ENCODE measurements at places on chromosomes 3 and 15.
A peak's percentile ranks its signal among the peaks of the same experiment; 100 is the strongest.

GRCh38 chr3:106965307-106965706 is 411.9 kb upstream of the CCDC54 start:
- DNase-seq = no peak

DNA sequence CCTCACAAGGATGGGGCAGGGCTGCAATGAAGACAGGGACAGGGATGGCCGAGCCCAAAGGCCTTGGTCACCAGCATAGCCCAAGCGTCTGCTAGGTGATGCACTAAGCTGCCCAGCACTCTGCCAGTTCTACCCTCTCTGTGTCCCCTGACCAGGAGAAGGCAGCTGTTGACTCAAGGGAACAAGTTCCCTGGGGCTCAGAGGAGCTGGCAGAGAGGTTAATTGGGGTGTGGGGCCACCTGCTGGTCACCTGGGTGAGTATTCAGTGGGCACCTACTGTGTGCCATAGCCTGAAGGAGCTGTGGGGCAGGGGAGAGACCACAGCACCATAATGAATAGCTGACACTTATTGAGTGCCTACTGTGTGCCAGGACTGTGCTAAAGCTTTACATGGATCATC is 22.0 kb upstream of the DOCK3 start:
- peak; percentile 40 for DNase-seq

DNA sequence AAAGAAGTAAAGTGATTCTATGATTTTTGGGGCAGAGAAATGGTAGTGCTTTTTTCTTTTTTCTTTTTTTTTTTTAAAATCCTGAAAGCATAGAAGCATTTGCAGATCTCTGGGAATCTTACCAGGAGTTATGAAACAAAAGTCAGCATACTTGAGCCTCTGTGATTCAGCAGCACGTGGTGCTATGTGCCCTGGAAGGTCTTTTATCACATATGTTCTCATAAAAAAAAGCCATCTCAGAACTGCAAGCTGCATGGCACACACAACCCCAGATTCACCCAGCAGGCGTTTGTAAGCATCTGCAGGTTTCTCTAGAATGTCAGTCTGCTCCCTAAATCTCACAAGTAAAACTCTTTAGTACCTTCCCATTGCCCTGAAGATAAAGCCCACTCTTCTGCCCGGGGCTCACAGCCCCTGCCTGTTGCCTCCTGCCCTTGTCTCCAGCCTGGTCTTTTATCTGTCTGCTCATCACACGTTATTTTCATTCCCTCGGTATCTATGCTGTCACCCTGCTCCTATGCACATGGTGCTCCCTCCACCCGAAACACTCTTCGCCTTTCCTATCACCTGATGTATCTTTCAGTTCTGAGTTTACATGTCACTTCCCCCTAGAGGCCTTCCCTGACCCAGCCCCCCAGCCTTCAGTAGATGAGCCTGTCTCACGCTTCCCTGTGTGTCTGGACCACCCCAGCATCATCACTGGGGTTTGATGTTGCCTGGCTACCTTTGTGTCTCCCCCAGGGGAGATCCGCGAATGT is 72.4 kb downstream of the CHDH start:
- no peak for DNase-seq

DNA sequence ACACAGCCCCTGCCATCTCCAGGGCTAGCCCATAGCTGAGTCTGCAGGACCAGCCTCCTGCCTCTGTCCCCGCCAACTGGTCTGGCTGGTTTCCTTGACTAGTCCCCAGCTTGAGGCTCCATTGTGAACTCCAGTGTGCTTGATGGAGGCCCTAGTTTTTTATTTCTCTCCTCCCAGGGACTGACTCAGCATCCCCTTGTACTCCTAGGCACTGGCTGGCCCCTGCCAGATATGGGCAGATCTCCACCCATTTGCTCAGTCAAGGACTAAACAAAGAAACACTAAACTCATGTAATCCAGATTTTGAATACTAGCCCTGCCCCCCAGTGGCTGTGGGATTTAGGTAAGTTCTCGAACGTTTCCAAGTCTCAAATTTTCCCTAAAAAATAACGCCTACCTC is 415.4 kb upstream of the RORA start:
- DNase-seq = no peak

DNA sequence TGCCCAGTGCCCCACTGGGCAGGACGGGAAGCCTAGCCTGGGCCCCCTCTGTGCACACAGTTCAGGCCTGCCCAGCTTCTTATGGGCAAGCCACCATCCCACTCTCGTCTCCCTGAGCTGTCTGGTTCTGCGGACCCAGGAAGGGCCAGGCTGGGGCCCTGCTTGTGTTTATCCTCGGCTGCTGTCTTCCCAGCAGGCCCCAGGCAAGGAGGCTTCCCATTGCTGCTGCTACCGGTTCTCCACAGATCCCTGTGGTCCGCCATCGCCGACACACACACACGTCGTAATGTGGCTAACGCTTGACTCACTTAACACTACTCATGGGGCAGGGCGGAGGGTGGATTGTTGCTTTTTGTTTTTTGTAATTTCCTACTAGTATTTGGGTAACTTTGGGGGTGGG is 52.4 kb upstream of the SLC6A1 start:
- DNase-seq = no peak

DNA sequence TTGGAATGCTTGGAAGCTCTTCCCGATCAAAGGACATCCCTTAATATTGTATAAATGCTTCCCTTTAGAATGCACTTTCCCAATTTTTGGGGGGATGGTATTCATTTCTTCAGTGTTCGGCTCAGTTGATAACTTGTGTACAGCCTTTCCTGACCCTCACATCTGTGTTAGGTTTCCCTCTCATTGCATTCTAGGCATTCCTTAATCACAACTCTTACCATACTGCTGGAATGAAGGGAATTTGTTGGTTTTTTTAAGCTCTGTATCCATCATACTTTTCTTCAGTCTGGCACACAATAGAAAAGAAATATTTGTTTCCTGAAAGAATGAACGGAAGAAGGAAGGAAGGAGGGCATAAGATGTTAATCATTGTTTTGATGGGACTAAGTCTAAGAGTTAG is 119.5 kb downstream of the CHST2 start:
- DNase-seq = no peak

- peak; percentile 54 for DNase-seq
Observed at GRCh38 chr3:169627073-169627472, 36.4 kb downstream of the MECOM start.

DNA sequence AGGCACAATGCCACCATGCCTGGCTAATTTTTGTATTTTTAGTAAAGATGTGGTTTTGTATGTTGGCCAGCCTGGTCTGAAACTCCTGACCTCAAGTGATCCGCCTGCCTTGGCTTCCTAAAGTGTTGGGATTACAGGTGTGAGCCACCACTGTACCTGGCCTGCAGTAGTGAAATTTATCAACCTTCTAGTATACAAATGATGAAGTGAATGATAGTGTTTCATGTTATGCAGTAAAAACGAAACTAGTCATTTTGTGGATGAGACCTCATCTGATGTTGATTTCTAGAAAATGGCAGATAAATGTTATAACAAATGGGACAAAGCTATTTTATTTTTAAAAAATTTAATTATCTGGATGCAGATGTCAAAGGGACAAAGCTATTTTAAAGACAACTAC is 32.9 kb downstream of the NXPE3 start:
- no peak for DNase-seq

DNA sequence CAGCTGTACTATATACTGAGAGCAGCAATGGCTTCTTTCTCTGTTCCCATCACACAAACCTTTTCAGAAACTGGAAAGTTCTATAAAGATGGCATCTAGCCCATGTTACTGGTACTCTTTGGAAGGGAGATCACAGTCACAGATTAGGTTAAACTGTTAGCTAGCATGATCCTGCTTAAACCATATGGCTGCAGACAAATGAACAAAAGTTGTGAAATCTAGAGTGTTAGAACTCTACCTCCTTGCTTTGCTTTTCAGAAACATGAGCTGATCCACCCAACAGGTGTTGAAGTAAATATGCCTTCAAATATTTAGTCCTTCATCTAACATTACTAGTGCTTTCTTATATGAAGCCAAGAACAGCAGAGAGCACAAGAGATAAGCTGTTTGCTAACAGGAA is 102.6 kb downstream of the SNRK start:
- DNase-seq = no peak

All from RPMI8226 (cell line).